Endothelial cell (in vitro differentiated cells): ENCODE measurements at places on chromosomes 2 and 18. TPM values are rescaled to one million over a fixed set of nuclear protein-coding genes. Genes with fewer than 3 reads are reported as not detected.

GRCh38 chr2:29522951-29523669, 398.3 kb downstream of the ALK start:
- H3K4me3 ChIP-seq = no peak overlapping the region
- H3K36me3 ChIP-seq = peaks cover 4% of the 10 kb centered on the region
- peaks cover 7% of the 10 kb centered on the region for H3K27me3 ChIP-seq
- no peak for DNase-seq
- H3K27ac ChIP-seq = no peak overlapping the region
- H3K4me1 ChIP-seq = peaks cover 12% of the 10 kb centered on the region

GRCh38 chr2:142100970-142101369, 29.8 kb downstream of the LRP1B start:
- H3K4me1 ChIP-seq = peaks cover 8% of the 10 kb centered on the region
- H3K27ac ChIP-seq = no peak overlapping the region
- no peak overlapping the region for H3K4me3 ChIP-seq

The REG3A gene
- total RNA-seq = not detected

The TRPM8 gene
- total RNA-seq = not detected

The MEIS1 gene
- total RNA-seq = 13.3 TPM

The PAIP2B gene
- total RNA-seq = 2.9 TPM

The PEX13 gene
- total RNA-seq = 24.8 TPM
